ENCODE measurements at places on chromosomes 12 and 14.

- DNase-seq = no peak
These were observed 193.3 kb downstream of the RAD51B start for GRCh38 chr14:68012871-68013270.

DNA sequence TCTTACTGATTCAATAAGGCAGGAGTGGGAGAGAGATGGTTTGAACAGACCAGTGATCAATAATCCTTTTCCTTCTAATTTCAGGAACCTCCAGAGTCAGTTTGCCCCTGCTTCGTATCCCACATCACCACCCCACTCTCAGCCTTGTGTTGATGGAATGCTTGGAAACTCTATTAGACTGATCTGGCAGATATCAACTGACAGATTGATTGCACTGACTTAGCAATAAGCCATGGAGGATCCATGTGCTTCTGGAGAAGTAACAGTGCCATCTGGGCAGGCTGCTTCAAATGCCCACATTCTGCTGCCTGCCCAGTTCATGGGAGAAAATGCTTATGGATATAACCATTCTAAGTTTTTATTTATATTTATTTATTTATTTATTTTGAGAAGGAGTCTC is 218.0 kb downstream of the SLC2A13 start:
- DNase-seq = no peak

GRCh38 chr14:73463411-73463810 is 5.1 kb upstream of the NUMB start:
- peak; percentile 75 for DNase-seq

DNA sequence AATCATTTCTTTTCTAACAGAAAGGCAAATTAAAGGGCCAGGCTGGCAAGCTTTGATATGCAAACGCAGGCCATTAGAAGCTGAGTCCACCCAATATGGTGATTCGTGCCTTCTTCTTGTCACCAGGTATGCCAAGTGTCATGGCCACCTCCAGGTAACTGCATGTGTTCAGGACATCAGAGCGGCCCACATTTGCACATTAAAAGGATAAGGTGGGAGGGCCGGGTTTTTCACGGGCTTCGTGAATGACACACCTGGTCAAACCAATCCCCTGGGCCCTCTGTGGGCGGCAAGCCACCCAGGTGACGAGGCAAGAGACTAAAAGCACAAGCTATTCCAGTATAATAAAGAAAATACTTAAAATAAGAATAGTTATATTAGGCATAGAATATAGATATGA is 75.9 kb upstream of the TSPAN11 start:
- DNase-seq = no peak

DNA sequence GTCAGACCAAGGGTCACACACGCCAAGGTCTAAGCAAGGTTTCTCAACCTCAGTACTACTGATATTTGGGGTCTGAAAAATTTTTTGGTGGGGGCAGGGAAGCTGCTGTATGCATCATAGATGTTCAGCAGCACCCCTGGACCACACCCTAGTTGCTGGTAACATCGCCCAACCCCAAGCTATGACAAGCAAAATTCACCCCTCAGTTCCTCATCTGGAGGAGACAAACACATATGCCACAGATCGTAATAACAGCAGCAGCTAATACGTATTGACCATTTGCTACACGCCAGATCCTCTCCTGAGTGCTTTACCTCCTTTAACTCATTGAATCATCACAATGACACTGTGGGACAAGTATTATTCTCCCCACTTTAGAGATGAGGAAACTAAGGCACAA is 46.4 kb downstream of the ACTN1 start:
- DNase-seq = no peak

DNA sequence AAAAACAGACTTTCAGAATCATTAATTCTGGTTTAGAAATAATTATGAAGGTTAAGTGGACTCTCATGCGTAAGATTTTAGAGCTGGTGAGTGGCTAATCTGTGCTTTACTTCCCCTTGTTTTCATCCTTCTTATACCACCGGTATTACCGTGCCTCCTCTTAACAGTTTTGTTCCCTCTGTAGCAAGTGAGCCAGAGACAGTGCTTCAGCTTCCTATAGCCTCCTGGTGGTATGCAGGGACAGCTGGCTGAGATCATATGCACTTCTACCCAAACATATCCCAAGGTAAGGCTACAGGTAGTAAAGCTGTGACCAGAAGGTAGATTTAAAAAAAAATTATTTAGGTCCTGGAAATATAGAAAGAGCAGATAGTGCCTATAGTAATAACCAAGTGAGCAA is 55.2 kb downstream of the PDE3A start:
- DNase-seq = no peak

DNA sequence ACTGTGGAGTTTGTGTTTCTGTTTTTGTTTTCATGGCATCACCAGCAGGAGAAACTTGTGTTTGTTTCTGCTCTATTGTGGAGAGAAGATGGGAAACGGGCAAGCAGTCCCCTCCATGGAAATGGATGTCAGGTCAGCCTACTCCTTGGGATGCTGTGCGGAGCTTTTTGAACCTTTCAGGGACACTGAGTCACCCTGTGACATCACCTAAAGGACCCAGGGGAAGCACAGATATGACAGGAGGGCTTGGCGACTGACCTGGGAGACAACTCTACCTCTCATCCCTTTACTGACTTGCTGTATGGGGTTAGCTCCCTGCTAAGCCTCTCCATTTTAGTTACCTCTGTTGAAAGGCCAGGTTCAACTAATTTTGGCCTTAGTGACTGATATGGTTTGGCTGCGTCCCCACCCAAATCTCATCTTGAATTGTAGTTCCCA is 706.9 kb upstream of the TMEM132C start:
- no peak for DNase-seq

DNA sequence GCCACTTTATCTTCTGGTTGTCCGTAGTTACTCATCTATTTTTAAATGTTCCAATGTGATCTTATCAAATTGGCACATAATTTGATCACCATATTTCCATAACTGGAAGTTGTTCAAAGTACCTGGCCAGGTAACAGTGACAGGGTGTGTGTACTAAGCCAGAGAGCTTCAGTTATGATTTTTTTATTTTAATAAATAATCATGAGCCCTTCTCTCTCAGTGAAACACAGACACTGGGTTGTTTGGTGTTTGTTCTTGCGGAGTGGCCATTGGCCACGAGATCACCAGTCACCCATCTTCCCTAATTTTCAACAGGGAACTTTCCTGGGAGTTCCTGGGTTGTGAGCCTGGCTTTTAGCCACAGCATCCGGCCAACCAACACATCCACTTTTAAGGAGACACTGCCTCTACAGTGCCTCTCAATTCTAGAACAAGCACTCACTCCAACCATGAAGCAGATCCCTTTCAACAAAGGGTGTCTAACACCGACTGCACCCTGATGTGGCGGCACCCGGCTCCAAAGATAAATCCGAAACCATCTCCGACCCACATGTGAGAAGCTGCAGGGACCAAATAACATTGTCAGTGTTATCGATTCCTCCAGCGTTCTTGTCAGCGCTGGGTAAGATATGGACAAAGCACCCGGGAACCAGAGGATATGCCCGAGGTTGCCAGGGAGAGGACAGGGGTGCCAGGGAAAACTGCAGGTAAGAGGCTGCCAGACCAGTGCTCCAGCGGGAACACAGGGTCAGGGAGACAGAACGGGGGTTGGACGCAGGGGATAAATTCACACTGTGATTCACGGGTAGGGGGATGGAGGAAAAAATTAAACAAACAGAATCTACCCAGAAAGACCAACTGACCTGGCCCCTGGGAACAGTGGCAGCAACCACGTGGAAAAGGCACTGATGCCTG is 49.9 kb downstream of the FOXN3 start:
- no peak for DNase-seq

- DNase-seq = no peak
These were observed 53.7 kb downstream of the B4GALNT3 start for GRCh38 chr12:513446-513845.

DNA sequence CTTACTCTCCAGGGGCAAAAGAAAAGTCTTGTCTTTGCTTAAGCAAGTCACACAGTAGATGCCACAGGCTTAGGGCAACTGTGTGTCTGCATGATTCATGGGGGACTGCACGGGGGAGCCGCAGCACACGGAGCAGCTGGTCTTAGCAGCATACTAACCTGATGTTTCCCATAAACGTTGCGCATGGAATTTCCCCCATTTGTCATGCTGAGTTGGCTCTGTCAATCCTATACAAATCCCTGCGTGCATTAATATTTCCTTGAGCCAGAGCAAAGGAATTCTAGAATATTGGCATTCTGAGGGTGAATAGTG is 71.2 kb downstream of the SAMD4A start:
- peak; percentile 18 for DNase-seq

DNA sequence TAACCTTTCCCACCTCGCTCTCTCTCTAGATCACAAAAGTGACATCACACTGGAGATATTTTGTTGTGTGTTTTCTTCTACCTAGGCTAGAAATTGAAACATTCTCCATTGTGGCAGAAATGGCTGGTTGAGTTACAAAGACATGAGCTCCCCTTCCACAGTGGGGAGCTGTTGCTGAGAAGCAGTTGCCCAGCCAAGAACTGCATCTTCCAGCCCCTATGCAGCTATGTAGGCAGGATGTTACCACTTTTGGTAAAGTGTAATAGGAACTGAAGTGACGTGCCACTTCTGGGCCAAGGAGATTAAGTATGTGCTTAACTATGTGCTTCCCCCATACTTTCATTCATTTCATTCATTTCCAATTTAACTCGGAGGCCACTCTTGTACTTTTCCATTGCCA is 138.7 kb upstream of the E2F7 start:
- no peak for DNase-seq

DNA sequence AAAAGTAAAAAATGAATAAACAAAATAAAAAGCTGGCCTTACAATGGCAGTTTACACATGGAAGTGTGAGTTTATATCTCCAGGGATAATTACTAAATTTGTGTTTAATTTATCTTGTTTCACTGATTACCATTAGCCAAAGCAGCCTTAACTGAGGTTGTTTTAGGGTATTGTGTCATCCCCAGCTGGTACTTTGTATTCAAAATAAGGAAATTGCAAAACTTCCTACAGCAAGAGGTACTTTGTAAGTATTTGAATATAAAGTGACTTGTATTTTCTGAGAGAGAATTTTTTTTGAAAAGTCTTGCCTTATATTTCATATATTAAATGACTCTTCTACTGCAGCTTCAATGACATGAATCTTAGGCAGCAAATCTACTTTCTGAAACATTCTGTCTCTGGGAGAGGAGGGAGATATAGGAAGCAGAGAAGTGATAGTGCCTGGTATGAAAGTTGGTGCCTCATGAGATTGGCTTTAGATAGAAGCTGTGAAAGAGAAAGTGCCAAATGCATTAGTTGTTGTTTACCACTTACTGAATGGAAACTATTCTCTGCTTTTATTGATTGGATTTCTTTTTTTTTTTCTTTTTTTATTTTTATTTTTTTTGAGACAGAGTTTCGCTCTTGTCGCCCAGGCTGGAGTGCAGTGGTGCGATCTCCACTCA is 6.7 kb downstream of the FNTB start:
- no peak for DNase-seq

DNA sequence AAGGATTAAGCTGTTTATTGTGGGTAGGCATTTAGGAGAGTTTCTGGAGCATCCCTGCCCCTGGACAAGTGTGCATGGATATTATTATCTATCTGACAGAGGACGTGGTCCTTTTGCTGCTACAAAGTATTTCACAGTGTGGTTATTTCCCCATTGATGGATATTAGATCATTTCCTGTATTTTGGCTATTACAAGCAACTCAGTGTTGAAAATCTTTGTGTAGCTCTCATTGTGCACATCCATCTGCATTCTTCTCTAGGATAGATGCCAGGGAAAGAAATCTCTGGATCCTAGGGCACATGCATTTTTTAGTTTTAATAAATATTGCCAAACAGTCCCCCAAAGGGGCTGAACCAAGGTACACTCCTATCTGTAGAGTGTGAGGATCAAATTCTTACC is 154.3 kb upstream of the SRRM4 start:
- DNase-seq = no peak

- DNase-seq = no peak
These were observed 63.2 kb downstream of the FBXL14 start for GRCh38 chr12:1531153-1531653.

GRCh38 chr14:61570549-61571290 is 124.6 kb upstream of the HIF1A start:
- DNase-seq = no peak

DNA sequence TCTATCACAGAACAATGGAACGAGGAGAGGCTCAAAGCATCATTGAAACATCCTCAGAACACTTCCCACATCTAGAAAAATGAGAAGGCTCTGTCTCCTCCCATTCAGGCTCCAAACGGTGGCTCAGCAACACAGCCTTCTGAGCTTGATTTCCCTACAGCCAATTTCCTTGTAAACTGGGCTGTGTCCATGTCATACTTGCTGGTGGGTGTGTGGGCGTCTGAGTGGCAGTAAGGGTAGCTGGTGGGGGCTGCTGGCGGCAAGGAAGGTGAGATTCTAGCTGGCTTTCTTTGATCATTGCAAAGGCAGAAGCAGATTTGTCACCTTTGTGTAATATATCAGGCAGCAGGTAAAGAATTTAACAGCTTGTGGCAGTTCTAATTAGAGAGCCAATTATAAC is 163.7 kb downstream of the CALM1 start:
- no peak for DNase-seq

DNA sequence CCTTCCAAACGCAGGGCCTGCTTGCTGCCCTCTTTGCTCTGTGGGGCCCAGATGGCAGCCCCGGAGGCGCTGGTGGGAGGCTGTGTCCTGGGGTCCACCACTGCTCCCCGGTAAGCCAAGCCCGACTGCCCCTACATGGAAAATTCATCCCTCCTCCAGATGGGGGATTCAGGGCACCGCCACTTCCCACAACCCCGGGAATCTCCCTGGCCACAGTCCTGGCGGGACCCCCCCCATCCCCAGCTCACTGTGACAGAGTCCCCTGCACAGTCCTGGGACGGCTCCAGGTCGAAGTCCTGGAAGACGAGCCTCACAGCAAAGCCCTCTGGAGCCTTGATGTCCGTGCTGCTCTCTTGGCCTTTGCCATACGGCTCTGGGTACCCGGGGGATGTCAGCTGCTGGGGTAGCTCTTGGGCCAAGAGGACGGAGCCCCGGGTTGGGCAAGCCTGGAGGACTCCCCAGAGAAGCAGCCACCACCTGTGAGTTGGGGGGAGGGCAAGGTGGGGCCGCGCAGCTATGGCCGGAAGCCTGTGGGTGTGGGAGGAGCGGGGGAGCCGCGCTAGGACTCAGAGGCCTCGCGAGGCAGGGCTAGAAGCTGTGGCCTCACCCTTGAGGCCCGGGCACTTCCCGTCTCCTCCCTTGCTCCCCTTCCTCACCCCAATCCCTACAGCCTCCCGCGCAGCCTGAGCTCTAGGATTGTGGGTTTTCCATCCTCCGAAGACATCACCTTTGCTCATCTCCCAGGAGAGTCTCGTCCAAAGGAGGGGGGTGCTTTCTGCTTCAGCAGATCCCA is 815 bp downstream of the C1RL start:
- peak; percentile 61 for DNase-seq

- peak; percentile 55 for DNase-seq
These were observed 22.7 kb downstream of the TRAFD1 start for GRCh38 chr12:112148031-112148513.

All from RCC 7860 (cell line).